ENCODE measurements at places on chromosomes 5 and 9.

DNA sequence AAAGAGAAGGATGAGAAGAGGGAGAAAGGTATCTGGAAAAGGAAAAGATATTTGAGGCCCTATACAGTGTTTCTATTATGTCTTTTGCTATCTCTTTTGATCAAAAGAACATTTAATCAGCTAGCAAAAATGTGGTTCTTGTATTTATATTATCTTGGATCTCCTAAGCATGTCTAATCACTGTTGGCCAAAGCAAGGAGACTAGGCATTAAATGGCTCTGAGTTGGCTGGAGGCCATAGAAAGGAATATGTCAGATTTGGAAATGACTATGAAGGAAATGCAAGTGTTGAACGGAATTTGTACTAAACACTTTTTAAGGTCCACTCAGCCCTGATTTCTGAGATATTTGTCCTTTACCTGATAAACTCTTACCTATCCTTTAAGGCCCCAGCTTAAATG is 22.4 kb upstream of the THG1L start:
- no peak for DNase-seq

GRCh38 chr9:136975644-136976043 is 1.7 kb upstream of the PTGDS start:
- no peak for DNase-seq

DNA sequence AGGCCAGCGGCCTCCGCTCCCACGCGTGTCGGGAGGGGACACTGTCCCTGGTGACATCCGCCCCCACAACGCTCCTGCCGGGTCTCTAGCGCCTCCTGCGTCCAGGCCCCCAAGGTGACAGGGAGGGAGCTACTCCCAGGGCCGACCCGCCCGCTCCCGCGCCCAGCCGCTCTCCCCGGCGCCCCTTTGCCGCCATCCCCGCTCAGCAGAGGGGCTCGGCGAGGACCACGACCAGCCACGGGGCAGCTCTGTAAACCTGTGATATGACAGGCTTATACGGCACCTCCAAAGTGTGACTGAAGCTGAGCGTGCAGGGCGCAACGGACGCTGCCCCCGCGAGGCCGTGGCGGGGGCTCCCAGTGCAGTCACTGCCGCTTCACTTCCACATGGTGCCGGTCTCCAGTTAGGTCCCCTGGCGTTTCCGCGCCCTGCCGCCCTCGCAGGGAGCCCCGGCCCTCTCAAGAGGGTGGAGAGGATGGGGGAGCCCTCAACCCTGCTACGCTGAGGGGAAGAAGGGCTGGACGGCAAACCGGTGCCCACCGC is 978 bp upstream of the ADCY2 start:
- no peak for DNase-seq

DNA sequence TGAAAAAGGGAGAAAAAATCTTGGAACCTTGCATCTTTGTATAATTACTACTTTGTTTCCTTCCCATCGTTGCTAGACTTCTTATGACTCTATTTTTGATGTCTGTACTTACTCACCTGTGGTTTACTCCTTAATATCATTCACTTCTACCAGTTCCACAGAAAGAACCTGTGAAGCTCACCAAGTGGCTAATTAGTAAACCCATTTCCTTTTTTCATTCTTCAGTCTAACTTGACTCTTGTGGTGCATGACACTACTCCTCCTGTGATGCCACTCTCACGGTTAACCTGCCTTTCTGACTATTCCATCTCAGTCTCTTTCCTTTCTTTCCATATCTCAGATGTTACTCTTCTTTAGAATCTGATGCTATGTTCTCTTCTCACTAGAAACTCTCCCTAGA is 14.6 kb downstream of the RECK start:
- DNase-seq, result no peak

DNA sequence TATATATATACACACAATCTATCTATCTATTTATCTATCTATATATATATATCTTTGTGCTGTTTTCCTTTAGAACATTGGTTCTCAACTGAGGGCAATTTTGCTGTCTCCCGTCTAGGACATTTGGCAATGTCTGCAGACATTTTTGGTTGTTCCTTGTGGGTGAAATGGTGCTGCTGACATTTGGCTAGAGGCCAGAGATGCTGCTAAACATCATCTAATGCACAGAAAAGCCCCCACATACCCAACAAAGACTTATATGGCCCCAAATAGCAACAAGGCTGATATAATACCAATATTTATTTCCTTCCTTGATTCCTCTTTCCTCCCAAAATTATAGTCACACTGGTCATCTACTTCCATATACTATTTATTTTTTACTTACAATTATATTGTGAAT is 197.5 kb downstream of the TRPM3 start:
- DNase-seq, result no peak

DNA sequence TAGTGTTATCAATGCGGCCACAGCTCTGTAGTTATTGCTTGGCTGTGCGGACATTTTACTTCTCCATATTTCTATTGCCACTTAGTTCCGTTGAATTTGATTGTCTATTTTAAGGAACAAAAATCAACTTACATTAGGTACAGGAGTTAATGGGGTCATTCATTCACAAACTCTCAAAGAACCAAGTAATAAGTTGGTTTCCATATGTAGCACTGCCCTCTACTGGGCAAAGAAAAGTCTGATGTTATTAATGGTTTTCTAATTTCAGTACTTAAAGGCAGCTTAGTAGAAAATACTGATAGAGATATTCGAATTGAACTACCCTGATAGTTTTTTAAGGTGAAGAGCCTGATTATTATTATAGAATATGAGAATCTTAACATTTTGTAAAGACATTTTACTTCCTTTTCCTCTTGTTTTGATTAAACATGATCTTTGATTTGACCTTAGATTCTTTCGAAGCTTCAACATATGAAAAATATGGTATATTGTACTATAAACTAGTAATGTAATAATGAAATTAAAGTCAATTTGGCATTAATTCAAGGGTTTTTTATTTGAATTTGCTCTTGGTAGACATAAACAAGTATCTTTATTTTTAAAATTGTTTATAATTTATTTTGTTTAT is 119.5 kb upstream of the CTNND2 start:
- DNase-seq, result peak; percentile 26

DNA sequence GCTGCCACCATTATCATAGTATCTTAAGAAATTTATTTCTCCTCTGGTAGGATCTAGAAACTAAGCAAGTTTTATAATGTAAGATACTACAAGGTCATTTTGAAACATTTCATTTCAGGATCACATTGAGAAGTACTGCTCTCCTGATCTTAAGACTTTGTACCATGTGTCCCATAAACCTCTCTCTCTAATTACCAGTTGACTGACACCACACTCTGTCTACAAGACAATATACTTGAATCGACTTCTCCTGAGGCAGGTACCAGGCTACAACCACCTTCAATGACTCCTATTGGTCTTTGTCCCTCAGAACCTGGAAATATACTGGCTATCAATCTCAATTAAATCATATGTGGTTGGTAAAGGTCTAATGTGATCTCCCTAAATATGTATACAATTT is 597.0 kb downstream of the PTPRD start:
- no peak for DNase-seq

DNA sequence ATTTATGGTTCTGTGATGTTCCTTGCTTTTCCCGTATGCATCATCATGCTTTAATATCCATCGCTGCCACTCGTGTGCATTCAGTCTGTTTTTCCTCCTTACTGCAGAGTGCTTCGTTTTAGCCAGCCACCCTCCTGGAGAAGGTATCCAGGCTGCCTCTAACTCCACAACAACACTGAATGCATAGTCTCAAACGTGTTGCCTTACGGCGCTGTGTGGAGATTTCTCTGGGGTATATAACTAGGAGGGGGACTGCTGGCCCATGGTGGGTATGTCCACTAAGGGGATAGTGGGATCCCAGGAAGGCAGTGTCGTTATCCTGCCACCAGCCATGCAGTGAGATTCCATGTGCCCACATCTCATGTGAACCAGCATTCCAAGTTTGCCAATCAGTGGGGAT is 16.4 kb downstream of the BTNL9 start:
- DNase-seq, result no peak

- DNase-seq, result no peak
Measured at GRCh38 chr9:124880501-124880900, 18.6 kb downstream of the ARPC5L start.

GRCh38 chr5:131252824-131253171 is 11.1 kb upstream of the CDC42SE2 start:
- DNase-seq, result peak; percentile 96

DNA sequence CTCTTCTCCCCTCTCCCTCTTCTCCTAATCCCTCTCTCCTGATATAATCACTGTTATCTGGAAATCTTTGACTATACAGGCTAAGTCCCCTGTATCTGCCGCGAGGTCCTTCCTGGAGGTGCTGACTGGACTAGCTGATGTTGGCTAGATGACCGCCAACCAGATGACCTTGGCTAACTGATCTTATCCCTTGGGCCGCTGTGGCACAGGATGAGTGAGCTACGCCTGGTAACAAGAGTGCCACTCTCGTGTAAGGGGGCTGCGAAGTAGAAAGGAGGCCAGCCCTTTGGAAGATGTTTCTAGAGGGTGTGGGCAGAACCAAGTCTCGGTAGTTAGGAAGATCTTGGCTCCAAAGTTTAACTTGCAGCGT is 345 bp upstream of the PRRC1 start:
- DNase-seq, result peak; percentile 63

- no peak for DNase-seq
Measured at GRCh38 chr9:22008717-22009505, at the start of gene CDKN2B. CDKN2B (minus strand) TSS chr9:22009305; CDS start chr9:22008953, 352 bp downstream.

- no peak for DNase-seq
Measured at GRCh38 chr9:132201139-132201538, 39.3 kb downstream of the NTNG2 start.

- DNase-seq, result no peak
Measured at GRCh38 chr9:124871156-124871561, 9.2 kb downstream of the ARPC5L start.

DNA sequence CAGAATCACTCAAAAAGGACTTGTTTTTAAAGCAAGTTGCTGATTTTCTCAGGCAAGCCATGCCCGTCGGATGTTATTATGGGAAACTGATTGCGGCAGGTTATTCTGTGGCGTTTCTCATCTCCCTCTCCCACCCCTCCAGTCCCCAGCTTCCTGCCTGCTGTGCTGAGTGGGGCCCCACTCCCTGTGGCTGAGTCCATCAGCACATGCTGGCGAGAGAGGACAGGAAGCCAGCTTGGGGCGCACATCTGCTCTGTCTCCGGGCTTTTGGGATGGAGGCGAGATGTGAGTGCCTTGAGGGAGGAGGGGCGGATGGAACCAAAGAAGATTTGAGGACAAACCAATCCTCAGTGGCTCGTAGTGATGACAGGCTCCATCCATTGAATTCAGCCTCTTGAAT is 108.0 kb downstream of the DAPK1 start:
- DNase-seq, result no peak

- no peak for DNase-seq
Measured at GRCh38 chr5:113057557-113057984, 81.0 kb downstream of the DCP2 start.

DNA sequence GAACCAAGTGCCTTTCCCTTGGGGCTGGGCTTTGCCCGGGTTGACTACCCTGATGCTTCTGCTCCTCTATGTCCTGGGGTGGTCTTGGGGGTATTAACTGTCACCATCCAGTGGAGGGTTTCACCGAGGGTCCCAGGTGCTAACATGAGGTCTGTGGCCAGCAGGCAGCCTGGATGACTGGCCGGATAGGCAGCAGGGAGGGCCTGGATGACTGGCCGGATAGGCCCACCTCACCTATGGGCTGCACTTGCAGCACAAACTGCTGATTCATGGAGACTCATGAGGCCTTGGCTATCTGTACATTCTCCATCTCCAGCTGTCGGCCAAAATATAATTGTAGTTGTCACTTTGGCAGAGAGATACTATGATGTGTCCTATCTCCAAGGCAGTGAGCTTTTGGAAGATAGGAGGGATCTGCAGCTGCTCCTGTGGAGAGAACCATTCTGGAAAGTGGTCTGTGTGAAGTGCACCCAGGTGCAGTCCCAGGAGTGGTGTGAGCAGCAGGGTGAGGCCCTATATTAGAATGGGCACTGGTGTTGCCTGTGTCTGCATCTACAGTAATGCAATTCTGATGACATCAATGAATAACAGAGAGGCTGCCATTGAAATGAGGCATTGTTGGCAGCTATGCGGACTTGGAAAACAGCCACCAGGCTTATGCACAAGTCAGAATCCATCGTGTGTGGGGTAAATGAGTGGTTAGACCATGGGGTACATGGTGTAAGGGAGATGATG is 26.3 kb upstream of the CDKN2AIPNL start:
- DNase-seq, result no peak
